ENCODE measurements at places on chromosomes 3 and 15.

- DNase-seq = no peak
Measured at GRCh38 chr3:143321058-143321769, 201.6 kb downstream of the CHST2 start.

DNA sequence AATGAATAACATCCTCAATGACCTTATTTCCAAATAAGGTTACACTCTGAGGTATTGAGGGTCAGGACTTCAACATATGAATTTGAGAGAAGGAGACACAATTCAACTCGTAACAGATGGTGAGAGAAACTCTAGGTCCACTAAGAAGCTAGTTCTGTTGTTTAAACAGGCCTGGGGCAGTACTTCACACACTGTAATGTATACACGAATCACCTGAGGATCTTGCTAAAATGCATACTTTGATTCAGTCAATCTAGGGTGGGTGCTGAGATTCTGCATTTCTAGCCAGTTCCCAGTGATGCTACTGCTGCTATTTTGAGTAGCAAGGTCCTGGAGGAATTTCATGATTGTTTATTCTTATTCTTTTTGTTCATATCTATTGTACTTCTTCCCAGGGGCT is 186.8 kb downstream of the SATB1 start:
- DNase-seq = no peak

DNA sequence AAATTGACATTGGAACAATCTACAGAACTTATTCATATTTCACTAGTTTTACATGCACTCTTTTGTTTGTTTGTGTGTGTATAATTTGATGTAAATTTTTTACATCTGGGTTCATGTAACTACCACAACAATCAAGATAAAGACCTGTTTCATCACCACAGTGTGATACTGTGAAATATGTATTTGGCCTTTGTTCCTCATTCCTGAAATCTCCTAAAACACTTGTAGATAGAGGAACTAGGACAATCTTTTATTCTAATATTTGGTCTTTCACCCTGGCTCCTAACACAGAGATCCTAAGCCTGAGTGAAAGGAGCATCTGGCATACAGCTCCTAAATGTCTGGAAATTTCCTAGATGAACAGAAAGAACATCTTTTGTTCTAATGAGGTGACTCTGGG is 155.0 kb upstream of the GPR149 start:
- DNase-seq = no peak

DNA sequence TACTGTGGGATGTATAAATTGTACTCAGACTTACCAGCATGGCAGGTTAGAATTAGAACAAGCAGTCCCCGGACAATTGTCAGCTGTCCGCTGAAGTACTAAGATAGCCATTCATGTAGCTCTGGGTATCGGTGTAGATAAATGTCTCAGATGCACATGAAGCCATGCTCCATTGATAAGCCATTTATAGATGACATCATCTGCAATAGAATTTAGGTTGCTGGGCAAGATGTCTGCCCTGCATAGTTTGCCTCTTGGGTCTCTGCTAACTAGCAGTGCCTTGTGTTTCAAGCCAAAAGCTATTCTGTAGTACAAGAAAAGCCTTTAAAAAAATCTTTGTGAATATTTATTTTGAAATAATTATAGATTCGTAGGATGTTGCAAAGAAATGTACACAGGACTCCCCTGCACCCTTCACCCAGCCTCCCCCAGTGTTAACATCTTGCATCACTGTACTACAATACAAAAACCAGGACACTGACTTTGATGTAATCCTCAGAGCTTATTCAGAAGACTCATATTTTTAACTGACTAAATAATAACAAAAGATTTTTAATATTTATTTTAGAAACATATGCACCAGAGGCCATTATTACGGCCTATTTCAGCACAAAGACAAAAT is 220.6 kb upstream of the THRB start:
- no peak for DNase-seq

- peak; percentile 83 for DNase-seq
Measured at GRCh38 chr15:48285329-48286214, 45.7 kb upstream of the DUT start.

DNA sequence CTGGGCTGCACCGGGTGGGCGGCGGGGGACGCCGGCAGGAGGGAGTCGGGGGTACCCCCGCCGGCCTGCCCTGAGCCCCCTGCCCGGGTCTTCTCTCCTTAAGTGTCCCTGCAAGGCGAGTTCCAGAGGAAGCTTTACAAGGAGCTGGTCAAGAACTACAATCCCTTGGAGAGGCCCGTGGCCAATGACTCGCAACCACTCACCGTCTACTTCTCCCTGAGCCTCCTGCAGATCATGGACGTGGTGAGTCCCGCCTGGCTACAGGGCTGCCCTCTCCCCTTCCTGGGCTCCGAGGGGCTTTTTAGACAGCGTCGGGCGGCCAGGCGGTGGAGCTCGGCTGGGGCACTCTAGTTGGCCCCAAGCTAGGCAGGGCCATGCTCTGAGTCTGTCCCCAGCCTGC is 480 bp downstream of the CHRNA7 start:
- DNase-seq = no peak

DNA sequence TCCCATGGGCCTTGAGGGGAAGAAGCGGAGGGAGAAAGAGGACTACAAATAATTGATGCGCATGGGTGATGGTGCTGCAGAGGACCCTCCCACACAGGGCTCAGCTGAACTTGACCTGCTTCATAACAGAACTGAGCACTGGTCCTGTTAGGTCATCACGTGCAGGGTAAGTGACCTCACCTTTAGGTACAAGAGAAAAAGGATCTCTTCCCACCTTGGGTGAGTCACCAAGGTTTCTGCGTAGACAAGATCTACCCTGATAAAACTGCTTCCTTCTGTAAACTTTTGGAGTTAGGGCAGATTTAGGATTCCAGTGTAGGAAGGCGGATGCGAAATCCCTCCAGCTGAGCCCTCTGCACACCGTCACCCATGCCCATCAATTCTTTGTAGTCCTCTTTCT is 67.1 kb downstream of the FEM1B start:
- DNase-seq = no peak

DNA sequence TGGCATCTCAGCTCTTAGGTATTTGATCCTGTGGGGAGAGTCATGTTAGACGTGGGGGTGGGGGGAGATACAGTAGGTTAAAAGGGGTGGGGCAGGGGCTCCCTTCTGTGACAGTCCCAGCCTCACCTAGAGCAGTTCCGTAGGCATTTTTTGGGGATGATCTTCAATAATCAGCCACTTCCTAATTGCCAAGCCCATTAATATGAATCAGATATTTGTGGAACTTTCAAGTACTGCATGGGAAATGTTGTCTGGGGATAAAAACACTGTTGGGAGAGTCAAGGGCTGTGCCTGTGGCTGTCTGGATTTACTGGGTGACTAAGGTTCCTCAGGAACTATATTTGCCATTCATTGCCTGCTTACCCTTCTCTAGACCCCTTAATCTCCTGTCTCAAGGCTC is 9.5 kb downstream of the C3orf52 start:
- peak; percentile 17 for DNase-seq

DNA sequence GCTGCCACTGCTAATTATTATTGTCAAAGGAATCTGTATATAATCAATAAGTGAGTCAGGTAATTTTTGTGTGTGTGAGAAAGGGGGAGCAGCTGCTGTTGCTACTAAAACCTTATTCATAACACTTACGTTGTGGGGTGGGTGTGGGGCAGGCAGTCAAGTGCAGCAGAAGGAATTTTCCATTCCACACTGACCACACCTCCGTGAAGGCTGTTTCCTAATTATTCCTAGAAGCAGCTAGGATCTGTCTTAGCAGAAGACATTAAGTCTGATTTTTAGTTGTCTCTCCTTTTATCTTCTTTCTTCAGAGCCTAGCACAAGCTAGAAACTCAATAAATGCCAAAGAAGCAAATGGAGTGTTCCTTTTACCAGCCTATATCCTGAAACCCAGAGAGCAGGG is 4.0 kb upstream of the U2SURP start:
- DNase-seq = no peak

GRCh38 chr3:58256511-58256910 is 18.9 kb downstream of the ABHD6 start:
- DNase-seq = no peak

- DNase-seq = peak; percentile 73
Measured at GRCh38 chr3:180036671-180037455, at the start of gene PEX5L. TSS of gene PEX5L (minus strand) at chr3:180036937. CDS start at chr3:180036599, 338 bp downstream.

DNA sequence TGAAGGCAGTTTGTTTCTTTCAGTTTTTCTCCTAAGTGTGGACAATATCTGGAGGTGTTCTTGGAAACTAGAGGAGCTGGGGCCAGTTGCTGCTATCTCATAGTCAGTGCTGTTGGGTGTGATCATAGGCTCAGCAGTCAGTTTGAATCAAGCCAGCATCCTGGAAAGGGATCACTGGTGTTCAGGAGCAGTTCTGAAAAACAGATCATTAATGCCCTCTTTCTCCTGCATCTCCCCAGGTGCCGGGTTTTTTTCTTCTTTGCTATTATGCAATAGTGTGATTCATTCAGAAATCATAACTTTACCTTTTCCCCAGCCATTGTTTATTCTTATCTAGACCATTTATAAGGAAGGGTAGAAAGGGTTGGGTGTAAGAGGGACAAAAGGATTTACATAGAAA is 24.0 kb downstream of the LNP1 start:
- DNase-seq = peak; percentile 19

GRCh38 chr15:55834331-55834730 is 91.4 kb upstream of the PRTG start:
- no peak for DNase-seq

DNA sequence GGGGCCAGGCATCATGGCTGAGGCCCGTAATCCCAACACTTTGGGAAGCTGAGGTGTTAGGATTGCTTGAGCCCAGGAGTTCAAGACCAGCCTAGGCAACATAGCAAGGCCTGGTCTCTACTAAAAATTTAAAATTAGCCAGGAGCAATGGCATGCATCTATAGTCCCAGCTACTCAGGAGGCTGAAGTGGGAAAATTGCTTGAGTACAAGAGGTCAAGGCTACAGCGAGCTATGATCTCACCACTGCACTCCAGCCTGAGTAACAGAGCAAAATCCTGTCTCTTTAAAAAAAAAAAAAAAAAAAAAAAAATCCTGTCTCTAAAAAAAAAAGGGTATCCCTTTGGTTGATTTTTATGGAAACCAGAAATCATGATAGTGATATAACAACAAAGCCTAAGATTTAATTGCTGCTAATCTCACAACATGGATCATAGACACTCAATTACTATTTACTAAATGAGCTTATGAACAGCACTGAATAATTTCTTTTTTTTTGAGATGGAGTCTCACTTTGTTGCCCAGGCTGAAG is 12.1 kb downstream of the PCLAF start:
- DNase-seq = no peak

DNA sequence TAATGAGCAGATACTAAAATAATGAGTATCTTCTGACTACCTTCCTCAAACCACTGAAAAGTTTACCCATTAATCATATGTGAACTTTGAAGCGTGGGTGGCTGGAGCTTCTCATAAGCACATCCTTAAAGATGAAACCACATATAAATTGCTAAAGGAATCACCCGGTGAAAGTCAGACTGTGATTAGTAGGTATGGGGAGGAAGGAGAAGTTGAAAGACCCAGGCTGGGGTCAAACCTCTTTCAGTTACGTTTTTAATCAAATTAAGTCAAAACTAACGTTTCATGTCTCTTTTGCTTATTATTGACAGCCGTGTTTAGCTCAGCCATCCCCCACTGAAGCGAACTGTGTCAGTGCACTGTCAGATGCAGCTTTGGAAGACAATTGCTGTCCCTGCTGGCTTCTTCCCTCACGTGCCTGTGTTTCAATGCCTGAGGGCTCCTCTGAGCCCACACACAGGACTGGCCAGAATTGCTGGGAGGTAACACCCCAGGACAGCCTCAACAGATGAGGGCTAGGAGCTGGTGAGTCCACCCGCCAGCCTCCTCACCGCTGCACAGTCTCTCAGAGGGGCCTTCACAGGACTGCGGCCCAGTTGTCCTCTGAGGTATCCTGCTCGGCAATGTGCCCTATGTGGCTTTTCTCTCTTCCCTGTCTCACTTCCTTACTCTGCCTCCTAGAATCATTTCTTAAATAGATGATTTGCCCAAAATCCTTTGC is 29.3 kb upstream of the SH3BP5 start:
- DNase-seq = peak; percentile 69

DNA sequence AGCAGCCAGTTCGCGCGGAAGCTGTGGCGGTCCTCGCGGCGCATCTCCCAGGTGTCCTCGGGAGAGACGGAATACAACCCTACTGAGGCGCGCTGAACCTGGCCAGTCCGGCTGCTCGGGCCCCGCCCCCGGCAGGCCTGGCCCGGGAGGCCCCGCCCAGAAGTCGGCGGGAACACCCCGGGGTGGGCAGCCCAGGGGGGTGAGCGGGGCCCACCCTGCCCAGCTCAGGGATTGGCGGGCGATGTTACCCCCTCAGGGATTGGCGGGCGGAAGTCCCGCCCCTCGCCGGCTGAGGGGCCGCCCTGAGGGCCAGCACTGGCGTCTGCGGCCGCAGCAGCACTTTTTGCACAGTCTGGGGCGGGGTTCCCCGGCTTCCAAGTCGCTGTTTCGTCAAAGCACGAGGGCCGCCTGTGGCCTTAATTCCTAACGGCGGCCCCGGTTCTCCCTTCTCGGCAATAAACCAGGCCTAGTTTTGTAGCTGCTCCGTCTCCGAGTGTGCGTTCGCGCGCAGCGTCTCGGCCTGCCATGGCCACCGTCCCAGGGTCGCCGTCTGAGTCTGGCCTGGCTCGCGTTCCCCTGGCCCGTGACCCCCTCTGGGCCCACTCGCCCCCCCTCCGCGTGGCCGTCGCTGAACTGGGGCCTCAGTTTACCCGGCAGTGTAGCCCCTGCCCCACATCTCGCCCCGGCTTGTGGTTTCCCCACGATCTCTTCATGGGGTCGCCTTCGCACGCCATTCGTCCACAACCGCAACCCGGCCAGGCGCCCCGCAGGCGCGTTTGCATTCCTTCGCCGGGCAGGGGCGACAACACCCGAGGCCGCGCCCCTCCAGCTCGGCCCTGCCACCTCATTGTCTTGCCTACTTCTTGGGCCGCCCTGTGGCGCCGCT is 30.0 kb downstream of the NBEAL2 start:
- peak; percentile 85 for DNase-seq

DNA sequence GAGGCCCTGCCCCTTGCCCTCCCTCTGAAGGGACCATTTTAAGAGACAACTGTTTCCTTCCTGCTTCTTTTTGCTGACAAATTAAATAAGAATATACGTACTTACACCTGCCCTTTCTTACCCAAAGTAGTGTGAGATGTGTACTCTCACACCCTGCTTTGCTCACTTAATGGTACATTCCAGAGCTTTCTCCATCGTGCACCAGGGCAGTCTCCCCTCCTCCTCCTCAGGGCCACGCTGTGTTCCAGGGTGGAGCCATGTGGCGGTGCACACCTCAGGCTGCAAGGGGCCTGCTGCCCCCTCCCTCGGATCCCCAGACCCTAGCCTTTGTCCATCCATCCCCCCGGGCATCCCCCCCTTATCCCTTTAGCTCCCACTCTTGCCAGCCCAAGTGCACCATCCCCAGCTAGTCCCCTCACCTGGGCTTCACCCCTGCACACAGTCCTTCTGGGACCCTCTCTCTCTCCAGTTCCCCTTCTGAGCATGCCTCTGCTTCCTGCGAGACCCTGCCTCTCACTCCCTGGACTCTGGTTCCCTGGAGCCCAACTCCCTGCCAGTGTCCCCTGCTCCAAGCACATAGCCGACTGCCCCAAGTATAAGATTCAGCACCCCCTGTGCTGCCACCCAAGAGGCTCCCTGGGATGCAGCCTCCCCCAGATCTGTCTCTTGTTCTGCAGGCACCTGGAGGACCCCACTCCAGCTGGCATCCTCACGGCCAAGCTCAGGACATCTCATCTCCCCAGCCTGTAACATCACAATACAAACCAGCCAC is 89.5 kb upstream of the IQSEC1 start:
- no peak for DNase-seq

Data from ELR (cell line).